ENCODE measurements at places on chromosomes 12 and 14.

- no peak for DNase-seq
Measured at GRCh38 chr14:64698903-64699302, 5.3 kb upstream of the PLEKHG3 start.

- DNase-seq = no peak
Measured at GRCh38 chr14:51811706-51812105, 48.7 kb upstream of the GNG2 start.

GRCh38 chr14:68960123-68960522 lies 19.0 kb downstream of the ACTN1 start:
- DNase-seq = no peak

- DNase-seq = no peak
Measured at GRCh38 chr14:93953739-93954515, 22.4 kb downstream of the ASB2 start.

DNA sequence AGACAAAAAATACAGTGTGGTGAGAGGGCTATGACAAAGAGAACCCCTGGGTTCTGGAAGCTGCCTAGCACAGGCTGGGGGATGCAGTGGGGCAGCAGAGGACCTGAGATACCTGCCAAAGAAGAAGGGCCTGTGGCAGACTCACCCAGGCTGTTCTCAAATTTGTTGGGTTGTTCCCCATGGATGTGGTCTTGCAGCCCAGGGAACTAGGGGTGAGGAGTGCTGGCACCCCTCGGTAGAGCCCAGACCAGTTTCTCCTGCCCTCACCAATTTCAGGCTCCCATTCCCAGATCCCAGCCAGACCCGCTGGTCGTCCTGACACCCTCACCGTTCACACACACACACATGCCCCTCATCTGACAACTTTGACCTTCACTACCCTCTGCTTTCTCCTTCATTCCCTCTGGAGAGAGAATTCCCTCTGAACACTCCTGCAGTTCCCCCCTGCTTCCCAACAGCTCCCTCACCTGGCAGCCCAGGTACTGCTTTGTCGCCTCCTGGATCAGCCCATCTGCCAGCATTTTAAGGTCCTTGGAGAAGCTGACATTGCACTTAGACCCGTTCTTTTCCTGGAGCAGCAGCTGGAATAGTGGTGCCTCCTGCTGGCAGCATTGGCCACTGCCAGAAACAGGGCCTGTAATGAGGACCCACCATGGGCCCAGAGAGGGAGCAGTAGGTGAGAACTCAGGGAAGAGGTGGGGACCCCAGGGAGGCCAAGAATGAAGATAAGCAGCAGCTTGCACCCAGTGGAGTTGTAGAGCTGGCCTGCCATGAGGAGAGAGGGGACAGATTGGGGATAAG lies 5.9 kb upstream of the GDF11 start:
- DNase-seq = no peak

GRCh38 chr14:65502676-65503124 lies 90.2 kb downstream of the FUT8 start:
- DNase-seq = no peak

- DNase-seq = no peak
Measured at GRCh38 chr12:1204581-1205121, 213.6 kb downstream of the ERC1 start.

DNA sequence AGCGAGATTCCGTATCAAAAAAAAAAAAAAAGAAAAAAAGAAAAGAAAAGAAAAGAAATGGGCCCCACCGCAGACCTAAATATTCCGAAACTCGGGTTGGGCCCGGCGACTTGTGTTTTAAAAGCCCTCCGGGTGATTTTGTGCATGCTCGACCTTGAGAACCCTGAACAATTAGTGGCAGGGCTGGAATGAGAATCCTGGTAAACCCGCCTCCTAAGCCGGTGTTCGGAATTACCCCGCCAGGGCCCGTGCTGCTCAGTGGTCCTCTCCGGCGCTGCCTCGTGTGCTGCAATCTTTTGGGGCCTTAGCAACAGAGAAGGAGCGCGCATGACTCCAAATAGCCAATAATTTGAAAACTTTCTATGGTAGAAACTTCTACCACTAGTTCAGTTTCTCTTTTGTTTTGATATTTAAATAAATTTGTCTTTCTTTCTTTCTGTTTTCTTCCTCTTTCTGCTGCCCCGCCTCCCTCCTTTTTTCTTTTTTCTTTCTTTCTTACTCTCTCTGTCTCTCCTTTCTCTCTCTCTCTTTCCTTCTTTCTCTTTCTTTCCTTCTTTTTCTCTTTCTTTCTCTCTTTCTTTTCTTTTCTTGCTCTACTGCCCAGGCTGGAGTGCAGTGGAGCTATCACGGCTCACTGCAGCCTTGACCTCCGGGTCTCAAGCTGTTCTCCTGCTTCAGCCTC lies 1.5 kb upstream of the GALNT6 start:
- peak; percentile 19 for DNase-seq

GRCh38 chr12:124921200-124922031 lies 7.0 kb upstream of the UBC start:
- peak; percentile 56 for DNase-seq

GRCh38 chr14:87397499-87397898 lies 595.5 kb downstream of the GALC start:
- no peak for DNase-seq

- no peak for DNase-seq
Measured at GRCh38 chr12:119328111-119328510, 6.4 kb upstream of the CCDC60 start.

DNA sequence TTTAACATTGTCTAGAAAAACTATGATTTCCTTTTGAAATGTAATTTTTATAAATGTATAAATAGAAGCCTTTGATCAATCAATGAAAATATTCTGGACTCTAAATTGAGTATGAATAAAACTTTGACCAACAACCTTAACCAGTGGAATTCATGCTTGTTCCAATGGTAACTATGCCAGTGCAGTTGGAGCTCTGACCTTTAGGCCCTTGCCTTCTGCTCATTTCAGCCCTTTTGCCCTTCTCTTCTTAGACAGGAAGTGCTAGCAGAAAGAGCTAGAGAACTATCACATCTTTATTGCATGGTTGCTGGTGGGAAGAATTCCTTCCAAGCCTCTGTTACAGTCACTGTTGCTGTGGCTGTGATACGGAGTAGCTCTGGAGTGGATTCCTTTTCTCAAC lies 39.7 kb downstream of the TTC8 start:
- DNase-seq = no peak

DNA sequence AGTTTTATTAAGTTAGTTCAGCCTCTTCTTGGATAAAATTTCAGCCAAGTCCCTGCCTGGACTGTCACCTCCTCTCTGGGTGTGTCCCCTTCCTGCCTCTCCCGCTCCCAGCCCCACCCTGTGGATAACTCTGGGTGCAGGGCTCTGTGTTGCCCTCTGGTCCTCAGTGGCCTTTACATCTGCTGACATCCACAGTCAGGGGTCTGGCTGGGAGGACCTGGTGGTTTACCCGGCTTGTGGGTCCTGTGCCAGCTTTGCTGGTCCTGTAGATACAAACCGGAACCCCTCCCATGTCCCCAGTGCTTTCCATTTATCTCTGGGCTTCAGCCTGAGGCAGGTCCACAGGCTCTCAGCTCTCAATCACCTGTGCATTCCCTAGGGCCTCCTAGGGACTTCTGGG lies 28.9 kb upstream of the PLEKHG3 start:
- no peak for DNase-seq

GRCh38 chr12:115413626-115414025 lies 729.7 kb upstream of the TBX3 start:
- no peak for DNase-seq

GRCh38 chr14:59301354-59301753 lies 112.9 kb downstream of the DAAM1 start:
- DNase-seq = no peak

- no peak for DNase-seq
Measured at GRCh38 chr12:93029091-93029490, 100.0 kb upstream of the EEA1 start.

- DNase-seq = no peak
Measured at GRCh38 chr12:88921434-88921833, 341.2 kb upstream of the KITLG start.

DNA sequence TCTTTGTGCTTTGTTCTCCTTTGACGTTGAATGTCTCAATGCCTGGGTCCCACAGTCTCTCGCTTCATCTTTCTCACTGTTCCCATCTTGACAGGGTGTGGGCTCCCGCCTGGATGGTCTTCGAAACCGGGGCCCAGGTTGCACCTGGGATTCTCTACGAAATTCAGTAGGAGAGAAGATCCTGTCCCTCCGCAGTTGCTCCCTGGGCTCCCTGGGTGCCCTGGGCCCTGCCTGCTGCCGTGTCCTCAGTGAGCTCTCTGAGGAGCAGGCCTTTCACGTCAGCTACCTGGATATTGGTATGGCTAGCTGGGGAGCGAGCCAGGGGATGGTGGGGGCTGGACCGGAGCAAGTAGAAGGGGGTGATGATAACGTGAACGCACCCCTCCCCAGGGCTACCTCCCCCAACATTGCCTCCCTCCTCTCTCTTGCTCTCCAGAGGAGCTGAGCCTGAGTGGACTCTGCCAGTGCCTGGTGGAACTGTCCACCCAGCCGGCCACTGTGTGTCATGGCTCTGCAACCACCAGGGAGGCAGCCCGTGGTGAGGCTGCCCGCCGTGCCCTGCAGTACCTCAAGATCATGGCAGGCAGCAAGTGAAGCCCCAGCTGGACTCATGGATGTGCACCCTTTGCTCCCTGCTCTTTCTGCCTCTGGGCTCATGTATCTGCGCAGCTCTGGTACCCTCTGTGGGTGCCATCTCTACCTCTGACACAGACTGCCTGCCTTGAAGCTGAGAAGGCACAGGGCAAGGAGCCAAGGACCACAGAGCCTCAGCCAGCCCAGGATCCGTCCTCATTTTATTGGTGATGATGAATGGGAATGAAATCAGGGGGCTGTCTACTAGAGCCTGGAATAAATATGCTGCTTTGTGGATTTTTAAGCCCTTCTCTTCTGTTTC lies 1.5 kb downstream of the NPFF start:
- DNase-seq = no peak

GRCh38 chr14:20723488-20723887 lies 22.2 kb upstream of the EDDM3A start:
- no peak for DNase-seq

GRCh38 chr12:47986291-47986660 lies 18.0 kb downstream of the COL2A1 start:
- DNase-seq = no peak

DNA sequence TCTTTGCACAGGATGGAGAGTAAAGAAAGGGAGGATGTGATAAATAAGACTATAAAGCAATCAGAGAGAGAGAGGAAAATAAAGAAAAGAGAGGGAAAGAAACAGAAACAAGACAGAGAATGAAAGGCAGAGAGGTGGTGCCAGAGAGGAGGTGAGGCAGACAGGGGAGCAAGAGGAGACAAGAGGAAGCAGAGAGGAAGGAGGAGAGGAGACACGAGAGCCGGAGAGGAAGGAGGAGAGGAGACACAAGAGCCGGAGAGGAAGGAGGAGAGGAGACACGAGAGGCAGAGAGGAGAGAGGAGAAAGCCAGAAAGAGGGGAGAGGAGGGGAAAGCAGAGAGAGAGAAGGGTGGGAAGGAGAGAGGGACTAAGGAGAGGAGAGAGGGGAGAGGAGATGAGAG lies 125.2 kb downstream of the PAPOLA start:
- DNase-seq = no peak

GRCh38 chr12:109621901-109622364 lies 48.3 kb downstream of the MVK start:
- DNase-seq = no peak

DNA sequence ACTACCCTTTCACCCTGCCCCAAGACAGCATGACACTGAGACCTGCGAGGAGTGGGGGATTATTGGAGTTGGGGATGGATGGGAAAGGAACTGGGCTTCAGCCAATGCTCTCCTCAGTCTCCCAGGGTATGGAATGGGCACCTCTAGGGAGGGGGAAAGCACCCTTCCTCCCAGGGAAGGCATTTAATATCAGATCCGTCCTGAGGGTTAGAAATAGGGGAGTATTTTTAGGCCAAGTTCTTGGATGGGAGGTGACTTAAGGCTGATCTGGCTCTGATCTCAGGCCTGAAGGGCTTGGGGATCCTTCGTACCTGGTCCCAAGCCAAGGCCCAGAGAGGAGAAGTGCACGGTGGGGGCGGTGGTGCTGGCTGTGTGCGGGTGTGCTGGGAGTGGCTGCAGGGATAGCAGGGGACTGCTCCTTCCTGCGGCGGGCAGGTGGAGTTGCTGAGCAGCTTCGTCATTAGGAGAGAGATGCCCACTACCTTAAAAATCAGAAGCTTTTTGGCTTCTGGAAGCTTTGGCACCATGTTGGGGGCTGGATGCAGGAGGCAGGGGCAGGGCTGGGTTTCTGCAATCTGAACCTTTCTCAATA lies 7.0 kb upstream of the CEBPE start:
- DNase-seq = no peak
